ENCODE measurements at places on chromosomes 2 and 18.
A peak's percentile ranks its signal among the peaks of the same experiment; 100 is the strongest.

GRCh38 chr18:703213-703967 is 9.0 kb downstream of the ENOSF1 start:
- DNase-seq = no peak

DNA sequence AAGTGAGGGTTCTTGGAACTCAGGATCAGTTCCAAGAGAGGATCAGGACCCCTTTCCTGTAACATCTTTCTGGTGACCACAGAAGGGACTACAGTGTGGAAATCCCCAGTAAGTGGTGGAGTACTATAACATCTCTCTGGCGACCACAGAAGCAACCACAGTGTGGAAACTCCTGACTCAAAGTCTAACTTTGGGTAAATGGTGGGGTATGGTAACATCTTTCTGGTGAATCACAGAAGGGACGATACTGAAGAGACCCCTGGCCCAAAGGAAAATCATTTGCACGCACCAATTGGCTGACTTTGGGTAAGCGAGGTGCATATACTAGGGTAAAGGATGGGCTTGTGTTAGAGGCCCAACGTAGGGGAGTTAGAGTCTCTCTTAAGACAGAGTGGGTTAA is 56.3 kb upstream of the GULP1 start:
- DNase-seq = no peak

- DNase-seq = no peak
Observed at GRCh38 chr2:216671791-216672343, 23.5 kb downstream of the IGFBP5 start.

- DNase-seq = no peak
Observed at GRCh38 chr2:53508667-53509066, 258.9 kb upstream of the CHAC2 start.

- DNase-seq = no peak
Observed at GRCh38 chr2:158240975-158241374, 139.3 kb downstream of the UPP2 start.

DNA sequence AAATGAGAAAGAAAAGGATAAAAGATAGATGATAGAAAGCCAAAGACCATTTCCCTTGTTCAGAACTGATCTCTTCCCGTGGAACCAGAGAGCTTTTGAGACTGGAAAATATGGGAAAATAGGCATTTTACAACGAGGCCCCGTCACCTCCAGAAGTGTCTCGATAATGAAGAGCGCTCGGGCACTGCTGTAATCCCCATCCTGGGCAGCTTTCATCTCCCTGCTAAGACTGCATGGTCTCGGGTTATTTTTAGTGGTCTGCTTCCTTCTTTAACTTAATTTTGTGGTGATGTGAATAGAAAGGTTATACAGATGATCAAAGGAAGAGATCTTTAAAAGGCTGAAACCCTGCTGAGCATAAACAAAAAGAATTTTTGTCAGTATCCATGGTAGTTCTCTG is 176.6 kb downstream of the METTL4 start:
- DNase-seq = no peak

DNA sequence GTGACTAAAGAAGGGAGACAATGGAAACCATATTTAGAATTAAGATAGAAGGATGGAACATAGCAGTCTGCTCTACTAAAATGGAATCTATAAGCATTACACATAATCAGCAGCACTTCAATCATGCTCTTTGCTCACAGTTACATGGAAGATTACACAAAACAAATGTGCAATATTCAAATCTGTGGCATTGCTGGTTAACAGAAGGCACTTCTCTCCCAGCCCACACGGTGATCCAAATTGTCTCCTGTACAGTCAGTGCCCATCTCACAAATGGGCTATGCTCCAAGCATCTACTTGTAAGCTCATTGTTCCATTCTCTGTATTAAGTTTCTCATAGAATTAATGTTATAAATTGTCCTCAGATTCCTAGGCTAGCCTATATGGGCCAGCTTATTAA is 716.6 kb downstream of the NRXN1 start:
- DNase-seq = peak; percentile 65

DNA sequence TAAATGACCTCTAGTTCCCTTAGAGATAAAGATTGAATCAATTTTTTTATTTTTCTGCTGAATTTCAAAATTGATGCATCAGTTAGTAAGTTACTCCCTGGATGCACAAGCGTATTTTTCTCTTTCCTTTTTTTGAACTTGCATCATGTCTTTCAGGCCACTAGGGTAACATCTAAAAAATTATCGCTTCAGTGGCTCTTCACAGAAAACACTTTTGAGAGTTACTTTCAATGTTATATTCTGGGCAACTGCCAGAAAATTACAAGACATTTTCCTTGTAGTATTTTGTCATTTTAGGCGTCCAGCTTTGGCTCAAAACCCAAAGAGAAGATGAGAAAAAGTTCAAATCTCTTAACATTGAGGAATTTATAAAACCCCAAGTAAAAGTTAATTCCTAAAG is 59.8 kb downstream of the DSEL start:
- no peak for DNase-seq

DNA sequence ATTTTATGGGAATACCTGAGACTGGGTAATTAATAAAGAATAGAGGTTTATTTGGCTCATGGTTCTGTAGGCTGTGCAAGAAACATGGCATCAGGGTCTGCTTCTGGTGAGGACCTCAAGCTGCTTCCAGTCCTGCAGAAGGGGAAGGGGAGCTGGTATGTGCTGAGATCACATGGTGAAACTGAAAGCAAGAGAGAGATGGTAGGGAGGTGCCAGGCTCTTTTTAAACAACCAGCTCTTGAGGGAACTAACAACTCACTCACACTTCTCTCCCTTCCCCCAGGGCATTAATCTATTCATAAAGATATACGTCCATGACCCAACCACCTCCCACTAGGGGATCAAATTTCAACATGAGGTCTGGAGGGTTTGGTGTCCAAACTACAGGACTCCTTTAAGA is 40.1 kb downstream of the AGPS start:
- no peak for DNase-seq

GRCh38 chr2:120452131-120452530 is 106.2 kb downstream of the INHBB start:
- DNase-seq = no peak

DNA sequence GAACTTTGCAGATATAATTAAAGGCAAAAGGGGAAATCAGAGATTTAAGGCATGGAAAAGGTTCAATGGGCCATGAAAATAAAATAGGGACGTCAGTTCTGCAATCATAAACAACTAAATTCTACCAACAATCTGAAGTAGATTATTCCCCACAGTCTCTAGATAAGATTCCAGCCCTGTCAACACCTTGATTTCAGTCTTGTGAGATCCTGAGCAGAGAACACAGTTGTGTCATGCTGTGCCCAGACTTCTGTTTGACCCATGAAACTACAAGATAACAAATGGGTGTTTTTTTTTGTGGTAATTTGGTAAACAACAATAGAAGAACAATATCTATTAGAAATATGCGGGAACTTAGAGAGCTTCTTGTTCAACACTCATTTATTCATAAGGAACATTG is 66.2 kb upstream of the RIT2 start:
- DNase-seq = no peak

- no peak for DNase-seq
Observed at GRCh38 chr2:205967391-205968075, 118.4 kb downstream of the INO80D start.

DNA sequence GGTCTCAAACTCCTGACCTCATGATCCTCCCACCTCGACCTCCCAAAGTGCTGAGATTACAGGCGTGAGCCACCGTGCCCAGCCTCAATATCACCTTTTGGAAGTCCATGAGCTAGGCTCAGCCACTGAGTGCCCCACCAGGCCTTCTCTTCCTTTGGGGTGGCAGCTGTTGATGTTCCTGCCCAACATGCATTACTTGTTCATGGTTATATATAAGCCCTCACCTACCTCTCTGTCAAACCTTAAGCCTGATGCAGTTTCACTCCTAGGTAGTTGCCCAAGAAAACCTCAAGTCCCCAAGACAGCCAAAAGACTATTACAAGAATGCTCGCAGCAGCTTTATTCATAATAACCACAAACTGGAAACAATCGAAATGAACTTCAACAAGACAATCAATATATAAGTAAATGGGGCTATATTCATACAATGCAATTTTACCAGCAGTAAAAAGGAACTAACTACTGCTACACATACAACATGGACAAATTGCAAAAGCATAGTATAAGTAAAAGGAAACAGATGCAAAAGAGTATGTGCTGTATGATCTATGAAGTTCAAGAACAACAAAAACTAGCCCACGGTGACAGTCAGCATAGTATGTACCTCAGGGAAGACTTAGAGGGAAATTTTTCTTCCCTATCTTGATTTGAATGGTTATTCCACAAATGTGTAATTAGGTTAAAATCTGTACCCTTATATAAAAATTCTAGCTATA is 59.6 kb upstream of the REL start:
- no peak for DNase-seq

DNA sequence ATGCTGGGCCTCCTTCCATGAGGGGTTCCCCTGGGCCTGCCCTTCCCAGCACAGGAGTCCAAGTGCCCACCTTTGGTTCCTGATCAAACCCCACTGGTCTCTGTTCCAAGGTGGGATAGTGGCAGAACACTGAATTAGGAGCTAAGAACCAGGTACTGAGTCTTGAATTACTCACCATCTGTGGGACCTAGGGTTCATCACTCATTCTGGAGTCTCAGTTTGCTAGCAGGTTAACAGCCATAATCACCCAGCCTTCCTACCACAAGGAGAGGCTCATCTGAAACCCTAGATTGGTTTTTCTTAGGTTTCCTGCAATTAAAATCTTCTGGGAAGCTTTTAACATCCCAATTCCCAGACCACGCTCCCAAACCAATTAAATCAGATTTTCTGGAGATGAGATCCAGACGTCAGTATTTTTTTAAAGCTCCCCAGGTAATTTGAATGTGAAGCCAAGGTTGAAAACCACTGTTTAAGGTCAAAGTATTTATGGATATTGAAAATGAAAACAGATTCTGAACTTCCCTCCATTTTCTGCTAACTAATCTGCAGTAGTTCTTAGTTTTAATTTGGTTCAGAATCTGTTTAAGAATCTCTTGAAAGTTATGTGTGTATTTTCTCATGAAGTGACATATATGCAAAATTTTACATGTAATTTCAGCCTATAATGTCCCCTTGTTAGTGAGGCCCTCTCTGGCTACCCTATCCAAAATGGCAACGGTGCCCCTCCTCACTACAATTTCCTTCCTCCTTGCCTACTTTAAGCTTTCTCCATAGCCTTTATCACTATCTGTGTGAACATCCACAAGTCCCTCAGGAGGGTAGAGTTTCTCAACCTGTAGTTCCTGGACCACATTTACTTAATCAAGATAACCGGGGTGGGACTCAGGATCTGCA is 166.5 kb upstream of the CXCR4 start:
- no peak for DNase-seq

DNA sequence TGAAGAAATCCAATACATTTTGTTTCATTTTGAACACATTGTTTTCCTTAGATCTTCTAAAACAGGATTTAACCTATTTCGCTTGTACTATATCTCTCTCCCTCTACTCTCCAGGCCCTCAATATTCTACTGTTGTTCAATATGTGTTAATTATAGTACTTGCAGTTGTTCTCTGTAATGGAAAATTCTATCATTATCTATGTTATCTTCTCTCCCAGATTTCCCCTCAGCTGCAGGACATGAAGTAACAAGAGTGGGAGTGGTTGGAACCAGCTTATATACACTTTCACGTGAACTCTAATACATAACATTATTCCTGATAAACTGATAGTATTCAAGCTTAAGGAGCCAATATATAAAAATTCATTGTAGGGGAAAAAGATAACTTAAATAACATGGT is 7.0 kb upstream of the STRN start:
- no peak for DNase-seq

- no peak for DNase-seq
Observed at GRCh38 chr2:227326783-227327182, 1.7 kb downstream of the MFF start.

DNA sequence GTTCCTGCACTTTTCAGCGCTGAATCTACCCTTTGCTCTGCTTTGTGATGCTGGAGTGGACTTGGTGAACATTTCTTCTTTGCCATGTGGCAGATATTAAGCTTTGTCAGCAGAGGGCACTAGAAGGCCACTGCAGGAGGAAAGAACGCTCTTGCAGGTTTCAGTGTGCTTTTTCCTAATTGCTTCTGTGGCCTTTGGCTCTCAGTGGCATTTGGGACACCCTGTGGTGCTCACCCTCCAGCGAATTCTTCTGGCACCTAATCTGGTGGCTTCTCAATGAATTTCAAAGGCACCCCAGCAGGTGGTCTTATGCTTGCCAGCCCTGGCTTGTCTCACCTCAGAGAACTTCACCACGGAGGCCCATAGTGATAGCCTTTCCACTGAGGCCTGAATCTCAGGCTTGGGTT is 146.7 kb downstream of the MYO3B start:
- DNase-seq = peak; percentile 42

- DNase-seq = no peak
Observed at GRCh38 chr2:237201461-237202287, 116.0 kb downstream of the COPS8 start.

DNA sequence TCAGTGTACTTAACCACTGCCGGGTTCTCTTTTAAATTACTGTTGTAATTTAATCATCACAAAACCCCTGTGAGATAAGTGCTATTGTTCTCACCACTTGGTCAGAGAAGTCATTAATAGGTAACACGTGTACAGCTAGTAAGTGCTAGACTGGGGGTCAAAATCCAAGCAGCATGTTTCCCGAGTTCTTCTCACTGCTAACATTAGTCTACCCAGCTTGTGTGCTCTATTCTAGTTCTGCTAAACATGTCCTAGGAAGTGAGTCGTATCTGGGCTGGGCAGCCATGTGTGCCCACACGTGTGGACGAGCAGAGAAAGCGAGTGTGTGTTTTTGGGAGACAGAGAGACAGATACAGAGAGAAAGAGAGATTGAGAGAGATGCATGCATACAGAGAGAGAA is 94.1 kb downstream of the BIN1 start:
- DNase-seq = no peak

- DNase-seq = no peak
Observed at GRCh38 chr2:216133397-216133796, 24.2 kb downstream of the XRCC5 start.

DNA sequence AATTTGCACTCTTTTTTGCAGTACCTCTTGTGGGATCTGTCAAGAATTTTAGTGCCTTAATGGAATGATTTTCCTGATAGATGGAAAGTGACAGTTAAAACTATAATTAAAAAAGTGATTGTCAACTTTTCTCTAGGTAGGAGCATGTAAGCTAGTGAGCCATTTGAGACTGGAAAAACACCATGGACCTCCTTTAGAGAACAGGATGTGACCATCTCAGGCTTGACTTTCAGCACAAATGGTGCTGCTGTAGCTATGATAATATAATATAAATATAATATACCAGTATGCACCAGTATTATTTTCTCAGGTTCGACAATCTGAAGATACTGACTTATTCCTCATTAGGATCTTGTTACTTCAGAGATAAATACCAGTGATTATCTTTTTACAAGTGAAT is 27.8 kb downstream of the ZNF236 start:
- DNase-seq = no peak

GRCh38 chr2:57892920-57893319 is 153.7 kb upstream of the VRK2 start:
- DNase-seq = no peak

DNA sequence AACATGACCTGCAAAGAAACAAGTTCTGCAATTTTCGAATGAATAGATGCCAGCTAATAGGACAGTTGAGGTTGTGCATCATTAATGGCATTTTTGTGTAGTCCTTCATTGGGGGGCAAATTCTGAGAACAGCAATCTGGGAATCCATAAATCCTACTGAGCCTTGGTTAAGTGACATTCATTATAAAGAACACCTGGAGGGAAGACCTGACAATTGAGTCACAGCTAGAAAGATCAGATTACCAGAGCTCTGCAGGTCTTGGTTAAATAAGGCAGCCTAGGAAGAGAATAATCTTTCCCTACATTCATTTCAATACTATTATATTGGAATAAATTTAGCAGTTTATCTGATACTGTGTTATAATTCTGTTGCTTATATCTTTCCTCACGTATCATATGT is 14.3 kb downstream of the KCNH7 start:
- no peak for DNase-seq
